Activated naive CD4-positive, alpha-beta T cell treated with anti-CD3 and anti-CD28 coated beads, Interleukin-2, amount 10 ng/mL, durations not matched to agents 7 days and 5 days (primary cell): ENCODE measurements at places on chromosomes 12 and 14.

GRCh38 chr12:112714166-112714710 lies 77.3 kb upstream of the RPH3A start:
- no peak for DNase-seq

GRCh38 chr14:54579621-54580020 lies 12.7 kb downstream of the SAMD4A start:
- DNase-seq, result no peak

DNA sequence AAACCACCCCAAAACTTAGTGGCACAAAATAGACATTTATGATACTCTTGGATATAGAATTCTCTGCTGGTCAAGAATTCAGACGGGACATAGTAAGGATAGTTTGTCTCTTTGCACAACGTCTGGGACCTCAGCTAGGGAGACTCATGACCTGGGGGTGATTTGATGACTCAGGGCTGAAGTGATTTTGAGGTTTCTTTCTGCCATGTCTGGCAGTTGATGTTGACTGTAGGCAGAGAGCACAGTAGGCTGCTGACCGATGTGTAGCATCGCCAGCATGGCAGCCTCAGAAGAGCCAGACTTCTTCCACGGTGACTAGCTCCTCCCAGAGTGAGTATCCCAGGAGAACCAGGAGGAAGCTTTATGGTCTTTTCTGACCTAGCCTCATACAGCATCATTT lies 88.9 kb upstream of the FRMD6 start:
- DNase-seq, result no peak

DNA sequence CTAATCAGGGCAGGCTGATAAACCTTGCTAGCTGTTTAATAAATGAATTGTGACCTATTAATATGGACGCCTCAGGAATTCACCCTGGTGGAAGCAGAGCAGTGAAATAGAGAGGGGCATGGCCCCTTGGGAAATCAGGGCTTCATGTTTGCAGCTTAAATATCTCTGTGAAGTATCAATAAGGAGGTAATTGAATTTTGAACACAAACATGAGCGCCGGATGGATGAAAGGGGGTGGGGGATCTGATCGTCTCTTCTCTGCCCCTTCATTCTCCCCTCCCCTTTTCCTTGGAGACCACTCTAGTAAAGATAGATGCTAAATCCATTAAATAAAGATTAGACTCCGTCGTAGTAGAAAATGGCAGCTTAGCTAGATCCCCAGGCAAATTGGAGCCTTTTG lies 70.5 kb downstream of the LIN52 start:
- no peak for DNase-seq

DNA sequence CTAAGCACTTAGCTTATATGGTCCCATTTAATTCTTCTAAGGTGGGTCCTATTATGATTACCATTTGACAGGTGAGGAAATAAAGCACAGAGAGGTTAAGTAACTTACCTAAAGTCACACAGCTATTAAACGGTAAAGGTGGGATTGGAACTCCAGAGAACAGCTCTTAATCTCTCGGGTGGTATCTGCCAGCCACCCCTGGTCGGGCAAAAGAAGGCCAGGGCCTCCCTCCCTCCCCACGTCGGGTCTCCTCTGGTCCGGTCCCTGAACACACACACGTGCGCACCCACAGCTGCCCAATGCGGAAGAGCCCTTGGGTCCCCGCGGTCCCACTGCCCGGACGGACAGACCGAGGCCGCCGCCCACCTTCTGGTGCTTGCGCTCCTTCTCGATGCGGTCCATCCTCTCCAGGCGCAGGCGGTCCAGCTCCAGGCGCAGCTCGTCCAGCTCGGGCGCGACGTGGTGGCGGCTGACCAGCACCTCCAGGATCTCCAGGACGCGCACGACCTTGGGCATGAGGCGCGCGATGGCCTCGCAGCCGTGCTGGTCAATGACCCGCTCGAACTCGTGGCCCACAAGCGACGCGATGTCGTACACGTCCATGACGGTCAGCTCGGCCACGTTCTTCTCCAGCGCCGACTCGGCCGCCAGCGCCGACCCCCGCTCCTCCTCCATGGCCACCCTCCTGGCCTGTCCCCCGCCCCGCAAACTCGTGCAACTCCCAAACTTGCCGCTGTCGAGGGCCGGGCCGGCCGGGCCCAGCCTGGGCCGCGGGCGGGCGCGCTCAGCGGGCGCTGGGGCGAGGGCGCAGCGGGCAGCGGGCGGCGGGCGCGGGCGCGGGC lies 490 bp downstream of the RILPL1 start:
- DNase-seq, result peak; percentile 40

GRCh38 chr12:116360579-116361413 lies 83.3 kb upstream of the MED13L start:
- peak; percentile 27 for DNase-seq

DNA sequence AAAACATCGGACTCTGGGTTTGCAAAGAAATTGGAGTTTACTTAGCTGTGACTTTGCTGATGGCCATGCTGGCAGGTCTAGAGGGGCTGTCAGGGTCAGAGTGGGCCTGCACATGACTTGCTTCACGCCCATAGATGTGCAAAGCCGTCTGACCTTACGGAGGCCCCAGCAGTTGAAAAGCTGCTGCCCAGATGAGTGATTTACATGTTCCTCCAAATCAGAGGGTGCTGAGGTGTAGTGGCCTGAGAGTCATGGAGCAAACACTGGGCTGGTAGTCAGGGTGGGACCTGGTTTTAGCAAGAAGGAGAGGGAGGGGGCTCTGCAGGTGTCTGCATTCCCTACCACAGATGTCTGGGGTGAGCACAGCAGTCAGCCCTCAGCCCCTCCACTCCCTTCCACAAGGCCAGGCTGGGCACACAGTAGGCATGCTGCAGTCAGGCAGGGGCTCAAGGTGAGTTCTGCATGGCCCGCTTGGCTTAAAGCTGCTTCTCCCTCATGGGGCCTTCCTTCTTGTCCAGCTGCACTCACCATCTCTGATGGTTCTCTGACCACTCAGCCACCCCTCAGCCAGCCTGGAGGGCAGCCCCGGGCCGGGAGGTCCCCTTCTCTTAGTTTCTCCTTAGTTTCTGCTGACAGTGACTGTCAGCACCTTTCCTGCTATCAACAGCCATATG lies 34.2 kb upstream of the EML1 start:
- DNase-seq, result no peak

DNA sequence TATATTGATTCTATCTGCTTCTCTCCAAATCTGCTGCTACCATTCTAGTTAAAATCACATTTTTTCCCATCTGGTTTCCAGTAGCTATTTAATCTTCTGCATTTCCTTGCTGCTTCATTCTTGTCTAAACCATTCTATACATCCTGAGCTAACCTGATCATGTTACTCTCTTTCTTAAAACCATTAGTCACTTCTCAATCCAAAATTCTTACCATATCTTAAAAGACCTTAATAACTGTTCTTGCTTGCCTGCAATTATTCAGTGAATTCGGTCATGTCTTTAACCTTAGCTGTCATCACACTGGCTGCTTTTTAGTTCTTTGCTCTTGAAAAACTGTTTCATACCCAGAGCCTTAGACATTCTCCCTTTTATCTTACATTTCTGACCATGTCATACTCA lies 56.4 kb upstream of the PZP start:
- DNase-seq, result no peak

- peak; percentile 39 for DNase-seq
Observed at GRCh38 chr14:102046337-102047278, 40.2 kb downstream of the HSP90AA1 start.

GRCh38 chr14:70885343-70886022 lies 21.8 kb upstream of the PCNX1 start:
- no peak for DNase-seq

DNA sequence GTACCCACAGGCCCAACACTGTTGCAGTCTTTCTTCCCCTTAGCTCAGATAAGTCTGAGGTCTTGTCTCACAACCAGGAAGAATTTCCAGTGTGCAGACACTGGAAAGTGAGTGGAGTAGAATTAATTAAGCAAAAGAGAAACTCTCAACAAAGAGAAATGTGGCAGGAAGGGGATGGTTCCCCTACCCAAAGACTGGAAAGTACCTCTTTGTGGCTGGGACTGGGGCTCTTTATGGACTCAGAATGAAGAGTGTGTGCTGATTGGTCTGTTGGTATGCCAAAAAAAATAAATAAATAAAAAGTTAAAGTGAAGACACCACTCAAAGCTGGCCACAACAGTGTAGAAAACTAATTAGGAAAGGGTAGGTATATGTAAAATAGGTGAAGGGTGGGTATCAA lies 26.4 kb downstream of the GLIPR1L1 start:
- DNase-seq, result no peak

GRCh38 chr12:124011435-124012115 lies 38.6 kb downstream of the ZNF664 start:
- no peak for DNase-seq

GRCh38 chr12:24975425-24975824 lies 26.5 kb upstream of the BCAT1 start:
- DNase-seq, result no peak

DNA sequence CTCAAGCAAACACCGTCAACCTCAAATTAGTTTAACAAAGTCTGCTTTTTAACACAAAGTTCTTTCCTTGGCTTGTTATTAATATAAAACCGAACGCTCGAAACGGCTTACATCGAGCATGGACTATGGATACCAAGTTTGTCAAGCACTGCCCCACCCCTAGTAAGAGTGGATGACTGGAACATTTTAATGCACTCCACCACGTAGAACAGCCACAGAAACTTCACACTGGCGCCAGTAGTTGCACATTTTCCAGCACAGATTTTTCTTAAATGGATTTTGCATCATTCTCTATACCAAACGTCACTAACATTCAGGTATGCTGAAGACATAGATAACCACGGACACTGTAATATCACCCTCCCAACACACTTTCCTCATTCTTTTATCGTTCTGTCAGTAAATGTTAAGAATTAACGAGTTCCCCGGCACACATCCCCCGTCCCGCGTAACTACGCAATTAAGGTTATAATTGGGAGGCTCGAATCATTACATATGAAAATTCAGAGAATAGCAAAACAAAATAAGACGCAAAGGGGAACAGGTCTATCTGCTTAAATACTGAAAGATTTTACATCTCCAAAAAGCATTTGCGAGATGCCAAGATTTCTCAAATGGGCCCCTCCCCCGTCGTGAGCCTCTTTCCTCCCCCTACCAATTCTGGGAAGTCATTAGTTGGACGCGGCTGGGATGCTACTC lies 990 bp downstream of the FERMT2 start:
- DNase-seq, result no peak

- no peak for DNase-seq
Observed at GRCh38 chr12:128684352-128684751, 139.4 kb downstream of the SLC15A4 start.

GRCh38 chr12:111027431-111027830 lies 107.1 kb upstream of the MYL2 start:
- no peak for DNase-seq

DNA sequence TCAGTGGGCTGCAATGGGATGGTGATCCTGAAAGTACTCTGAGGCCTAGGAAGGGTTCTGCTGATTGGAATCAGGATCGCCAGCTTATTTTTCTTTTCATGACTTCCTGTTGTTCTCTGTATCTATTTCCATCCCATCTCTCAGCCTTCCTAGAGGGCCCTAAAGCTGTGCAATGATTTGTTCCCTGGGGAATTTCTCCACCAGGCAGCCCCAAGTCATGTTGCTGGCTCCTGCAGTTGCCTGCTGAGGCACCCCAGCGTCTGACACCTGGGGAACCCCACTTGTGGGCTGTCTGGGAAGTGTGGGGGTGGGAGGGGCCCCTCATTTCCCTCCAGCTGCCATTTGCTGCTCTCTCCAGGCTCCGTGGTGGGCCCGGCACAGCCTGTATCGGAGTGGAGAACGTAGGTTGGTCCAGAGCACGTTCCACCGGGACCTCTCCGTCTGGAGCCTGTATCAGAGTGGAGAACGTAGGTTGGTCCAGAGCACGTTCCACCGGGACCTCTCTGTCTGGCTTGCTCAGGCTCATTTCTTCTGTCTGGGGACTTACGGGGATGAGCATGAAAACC lies 138.3 kb downstream of the TSPAN9 start:
- DNase-seq, result no peak

DNA sequence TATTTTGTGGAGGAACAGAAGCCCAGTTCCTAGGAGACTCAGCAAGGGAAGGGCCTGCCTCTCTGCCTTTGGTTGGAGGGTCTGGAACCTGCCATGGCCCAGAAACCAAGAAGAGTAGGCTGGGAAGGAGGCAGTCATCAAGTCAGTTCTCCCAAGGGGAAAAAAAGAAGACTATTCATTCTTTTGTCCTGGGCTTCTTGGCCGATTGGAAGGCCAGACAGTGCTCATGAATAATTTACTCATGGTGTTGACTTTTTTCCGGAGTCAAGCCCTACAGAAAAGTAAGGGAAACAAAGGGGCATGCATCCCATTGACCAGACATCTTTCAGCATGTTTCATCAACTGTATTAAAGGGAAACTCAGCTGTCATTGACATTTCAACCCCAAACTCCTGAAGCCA lies 168.1 kb downstream of the PRKCH start:
- DNase-seq, result no peak

- no peak for DNase-seq
Observed at GRCh38 chr12:93520454-93520853, 52.0 kb upstream of the SOCS2 start.

DNA sequence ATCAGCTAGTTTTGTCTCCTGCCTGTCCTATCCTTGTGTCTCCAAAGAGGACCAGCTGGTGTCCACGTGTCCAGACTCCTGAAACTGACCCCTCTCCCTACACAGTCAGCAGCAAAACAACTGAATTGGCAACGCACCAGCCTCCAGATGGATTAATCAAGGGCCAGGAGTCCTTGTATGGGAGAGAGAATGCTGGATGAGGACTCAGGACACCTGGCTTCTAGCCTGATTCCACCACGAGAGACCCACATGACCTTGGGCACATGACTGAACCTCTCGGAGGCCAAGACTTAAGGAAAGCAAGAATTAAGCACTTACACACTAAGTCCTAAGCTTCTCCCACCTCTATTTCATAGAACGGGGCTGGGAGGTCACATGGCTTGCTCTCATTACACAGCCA lies 60.4 kb upstream of the CMKLR1 start:
- no peak for DNase-seq

DNA sequence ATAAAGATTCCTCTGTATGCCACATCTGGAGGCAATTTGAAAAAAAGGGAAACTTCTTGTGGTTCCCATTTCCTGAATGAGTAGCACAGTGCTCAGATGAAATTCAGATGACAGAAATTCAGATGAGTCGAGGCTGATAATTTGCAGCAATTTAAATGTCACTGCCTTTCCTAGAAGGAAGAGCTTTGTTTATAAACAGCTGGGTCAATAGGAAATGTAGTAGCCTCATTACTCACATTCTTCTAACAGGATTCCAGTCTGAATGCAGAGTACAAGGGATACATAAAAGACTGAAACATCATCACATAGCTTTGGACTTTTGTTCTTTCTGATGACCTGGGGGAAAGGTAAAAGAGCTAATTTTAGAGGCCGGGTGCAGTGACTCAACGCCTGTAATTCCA lies 11.3 kb upstream of the DACT1 start:
- DNase-seq, result no peak
